Suprapubic skin (tissue), 4 donors: ENCODE measurements at places on chromosomes 12 and 14. TPM values are rescaled to one million over a fixed set of nuclear protein-coding genes. Genes with fewer than 3 reads are reported as not detected.
A peak's percentile ranks its signal among the peaks of the same experiment; 100 is the strongest.

DNA sequence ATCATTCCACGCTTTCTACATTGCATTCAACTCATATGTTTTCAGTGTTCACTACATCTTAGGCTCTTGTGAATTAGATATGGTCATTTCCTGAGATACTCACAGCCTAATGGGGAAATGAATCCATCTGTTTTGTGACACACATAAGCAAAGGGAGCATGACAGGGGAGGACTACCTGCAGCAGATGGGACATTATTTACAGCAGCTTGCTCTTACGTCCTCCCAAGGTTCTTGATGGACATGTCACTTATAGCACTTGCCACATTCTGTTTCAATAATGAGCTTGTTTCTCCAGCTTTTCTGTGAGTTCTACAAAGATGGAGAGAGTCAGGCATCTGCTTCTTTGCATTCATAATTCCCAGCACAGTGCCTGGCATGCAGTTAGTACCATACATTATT is 1509.6 kb upstream of the TMEM132C start:
- no peak for DNase-seq

DNA sequence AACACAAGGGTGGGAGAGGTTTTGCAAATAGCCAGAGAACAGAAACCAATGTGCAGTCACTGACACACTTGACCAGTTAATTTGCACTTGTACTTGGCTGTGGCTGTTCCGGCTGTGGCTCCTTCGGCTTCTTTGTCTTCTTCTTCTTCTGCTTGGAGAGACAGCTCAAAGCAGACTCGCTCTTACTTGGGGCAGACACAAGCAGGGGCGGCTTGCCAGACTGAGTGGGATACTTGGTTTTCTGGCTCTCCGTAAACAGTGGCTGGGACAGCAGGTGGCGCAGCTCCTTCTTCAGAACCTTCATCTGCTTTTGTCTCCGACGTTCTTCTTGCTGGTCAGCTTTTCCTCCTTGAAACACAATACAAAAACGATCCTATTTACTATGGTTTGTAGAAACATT is 25.0 kb downstream of the OTUB2 start:
- DNase-seq, result peak; percentile 28

GRCh38 chr14:55433880-55434804 is 6.3 kb downstream of the TBPL2 start:
- DNase-seq, result no peak

DNA sequence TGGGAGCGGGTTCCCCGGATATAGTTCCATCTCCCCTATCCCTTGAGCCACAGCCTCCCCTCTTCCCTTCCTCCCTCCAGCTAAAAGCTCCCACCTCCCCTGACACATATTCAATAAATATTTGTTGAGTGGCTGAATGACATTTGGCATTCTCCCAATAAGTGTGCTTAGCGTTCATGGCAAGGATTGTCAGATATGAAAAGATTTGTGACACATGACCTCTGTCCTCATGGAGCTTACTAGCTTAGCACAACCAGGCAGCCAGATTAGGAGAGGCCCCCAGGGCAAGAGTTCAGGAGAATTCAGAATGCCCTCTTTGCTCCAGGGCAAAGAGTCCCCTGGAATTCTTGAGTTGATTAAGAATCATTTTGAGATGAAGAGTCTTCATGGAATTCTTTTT is 22.5 kb upstream of the SLC6A12 start:
- no peak for DNase-seq

DNA sequence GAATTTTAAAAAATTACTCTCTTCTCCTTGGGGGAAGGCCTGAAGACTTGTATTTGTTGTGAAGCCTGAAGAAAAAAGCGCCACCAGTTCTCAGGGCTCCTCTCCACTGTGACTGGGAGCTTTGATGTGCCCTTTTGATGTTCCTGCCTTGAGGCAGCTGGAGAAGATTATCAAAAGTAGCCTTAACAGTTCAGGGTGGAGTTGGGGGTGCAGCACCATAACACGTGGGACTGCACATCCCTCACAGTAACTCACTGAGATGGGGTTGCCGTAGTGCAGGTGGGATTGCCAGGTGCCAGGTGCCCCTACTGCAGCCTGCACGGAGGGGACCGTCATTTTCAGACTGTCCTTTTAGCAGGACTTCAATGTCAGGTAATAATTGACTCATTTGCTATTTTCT is 474.1 kb downstream of the ETNK1 start:
- no peak for DNase-seq

DNA sequence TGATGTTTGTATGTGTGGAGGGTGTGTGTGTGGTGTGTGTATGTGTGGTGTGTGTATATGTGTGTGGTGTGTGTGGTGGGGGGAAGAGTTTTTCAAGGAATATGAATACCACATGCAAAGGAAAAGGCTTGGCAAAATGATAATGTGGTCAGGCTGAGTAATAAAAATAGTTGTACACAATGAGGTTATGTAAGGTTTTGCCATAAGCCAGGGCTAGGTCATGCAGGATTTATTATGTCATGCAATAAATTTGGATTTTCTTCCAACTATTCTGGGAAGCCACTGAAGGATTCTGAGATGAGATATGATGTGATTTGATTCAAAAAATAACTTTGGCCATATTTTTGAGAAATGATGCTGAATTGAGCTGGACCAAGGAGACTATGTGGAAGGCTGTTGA is 1191.6 kb upstream of the SEL1L start:
- DNase-seq, result no peak

DNA sequence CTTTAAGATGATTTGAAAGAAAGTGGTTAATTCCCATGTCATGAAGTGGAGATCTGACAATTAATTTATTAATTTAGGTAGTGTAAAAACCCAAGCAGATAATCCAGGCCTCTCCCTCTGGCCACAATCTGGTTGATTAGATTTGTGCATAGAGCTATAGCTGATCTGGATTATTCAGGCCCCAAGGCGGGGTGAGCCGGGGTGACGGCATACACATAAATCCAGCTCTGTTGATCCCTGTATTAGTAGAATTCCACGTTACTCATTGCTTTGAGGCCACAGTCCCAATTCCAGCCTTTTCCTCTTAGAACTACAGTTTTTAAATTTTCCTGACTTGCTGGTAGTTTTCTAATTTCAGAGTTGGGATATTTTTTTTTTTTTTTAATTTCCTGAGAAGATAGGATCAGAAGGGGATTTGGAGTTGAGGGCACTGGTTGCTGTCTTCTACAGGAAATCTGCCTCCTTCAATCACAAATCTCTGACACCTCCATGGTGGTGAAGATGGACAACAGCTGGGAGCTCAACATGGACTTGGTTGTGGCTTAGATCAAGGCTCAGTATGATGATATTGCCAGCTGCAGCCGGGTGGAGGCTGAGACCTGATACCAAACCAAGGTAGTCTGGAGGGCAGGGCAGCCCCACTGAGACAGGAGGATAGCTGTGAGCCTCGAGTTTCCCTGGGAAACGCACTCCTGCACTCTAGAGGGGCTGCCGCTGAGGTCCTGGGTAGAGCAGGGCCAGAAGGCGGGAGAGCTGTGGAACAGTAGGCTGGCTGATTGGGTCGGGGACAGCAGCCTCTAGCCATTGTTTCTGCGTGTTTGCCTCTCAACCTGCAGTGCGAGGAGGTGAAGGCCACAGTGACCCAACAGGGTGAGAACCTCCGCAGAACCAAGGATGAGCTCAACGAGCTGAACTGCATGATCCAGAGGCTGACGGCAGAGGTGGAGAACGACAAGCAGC is 19.4 kb downstream of the KRT85 start:
- no peak for DNase-seq

Gene HOXC4
- 4.7 TPM for total RNA-seq

Gene ABCB9
- 8.7 TPM for total RNA-seq

Gene KERA
- not detected for total RNA-seq
